ENCODE measurements at places on chromosomes 3 and 15. TPM values are rescaled to one million over a fixed set of nuclear protein-coding genes. Genes with fewer than 3 reads are reported as not detected.

DNA sequence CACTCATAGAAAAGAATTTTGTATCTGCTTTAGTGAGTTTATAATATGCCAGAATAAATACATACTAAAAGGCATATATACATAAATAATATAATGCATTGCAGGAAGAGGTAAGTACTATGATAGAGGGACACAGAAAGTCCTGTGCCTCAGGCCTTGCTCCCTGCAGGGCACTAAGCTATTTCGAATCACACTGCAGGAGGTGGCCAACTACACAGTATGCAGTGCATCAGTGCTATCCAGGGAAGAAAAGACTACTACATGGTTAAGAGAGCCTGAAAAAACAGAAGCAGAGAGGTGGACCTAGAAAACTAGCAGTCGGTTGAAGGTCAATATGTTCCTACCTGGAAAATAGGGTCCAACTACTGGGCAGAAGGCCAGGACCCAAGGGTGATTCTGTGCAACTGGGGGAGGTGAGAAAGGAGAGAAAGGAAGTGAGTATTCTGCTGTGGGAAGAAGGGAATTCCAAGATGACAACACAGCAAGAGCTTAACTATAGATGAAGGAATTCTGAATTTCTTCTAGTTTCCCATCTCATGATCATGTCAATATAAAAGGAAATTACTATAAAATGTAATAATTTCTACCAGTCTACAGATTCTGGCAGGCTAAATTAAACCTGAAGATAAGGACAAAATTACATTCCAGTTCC lies 218.0 kb downstream of the ZBTB20 start:
- no peak for DNase-seq

DNA sequence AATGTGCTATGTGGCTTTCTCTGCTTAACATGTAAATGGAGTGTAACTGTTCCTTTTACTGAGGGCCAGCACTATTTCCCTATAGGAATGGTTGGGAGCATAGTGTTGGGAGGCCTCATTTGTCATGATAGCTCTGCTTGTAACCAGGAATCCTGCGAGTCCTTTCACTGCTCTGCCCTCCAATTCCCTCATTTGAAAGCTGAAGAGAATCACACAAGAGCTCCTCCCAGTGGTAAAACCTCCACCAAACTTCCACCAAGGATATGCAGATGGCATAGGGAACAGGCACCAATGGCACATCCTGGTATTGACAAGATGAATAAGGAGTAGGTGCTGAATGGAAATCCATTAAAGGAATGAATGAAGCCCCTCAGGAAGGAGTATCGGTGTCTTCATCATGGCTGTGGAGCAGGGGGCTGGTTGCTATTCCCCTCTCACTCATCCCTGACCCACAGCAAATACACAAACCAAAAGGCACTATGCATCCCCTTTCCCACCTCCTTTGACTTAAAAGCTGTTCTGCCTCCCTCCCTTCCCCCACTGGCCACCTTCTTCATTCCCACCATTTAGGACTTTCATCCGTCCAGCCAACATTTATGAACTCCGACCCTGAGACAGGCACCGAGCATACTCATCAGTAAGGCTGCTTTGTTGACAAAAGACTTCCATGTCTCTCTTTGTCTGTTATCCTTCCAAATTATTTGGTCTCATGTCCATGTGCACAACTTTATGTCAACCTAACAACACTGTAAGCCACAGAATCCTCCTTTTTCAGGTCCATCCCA lies 560.8 kb downstream of the FOXP1 start:
- DNase-seq: no peak

GRCh38 chr3:142481196-142481595 lies 33.4 kb upstream of the XRN1 start:
- DNase-seq: no peak

DNA sequence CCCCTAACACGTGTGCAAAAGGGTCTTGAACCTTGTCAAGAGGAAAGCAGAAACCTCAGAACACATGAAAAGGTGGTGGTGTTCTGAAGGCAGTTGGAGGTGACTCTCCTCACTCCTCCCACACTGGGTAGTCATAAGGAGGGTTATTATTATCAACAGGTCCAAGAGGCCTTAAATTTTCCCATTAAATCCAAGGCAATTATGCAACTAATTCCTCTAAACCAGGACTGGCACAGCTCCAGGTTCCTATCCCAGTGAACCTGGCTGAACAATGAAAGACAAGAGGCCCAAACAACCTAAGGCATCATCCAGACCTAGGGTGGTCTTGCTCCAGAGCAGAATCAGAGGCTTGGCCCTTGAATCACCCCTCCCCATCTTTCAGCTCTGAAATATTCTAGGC lies 15.0 kb downstream of the MYLK start:
- DNase-seq: no peak

DNA sequence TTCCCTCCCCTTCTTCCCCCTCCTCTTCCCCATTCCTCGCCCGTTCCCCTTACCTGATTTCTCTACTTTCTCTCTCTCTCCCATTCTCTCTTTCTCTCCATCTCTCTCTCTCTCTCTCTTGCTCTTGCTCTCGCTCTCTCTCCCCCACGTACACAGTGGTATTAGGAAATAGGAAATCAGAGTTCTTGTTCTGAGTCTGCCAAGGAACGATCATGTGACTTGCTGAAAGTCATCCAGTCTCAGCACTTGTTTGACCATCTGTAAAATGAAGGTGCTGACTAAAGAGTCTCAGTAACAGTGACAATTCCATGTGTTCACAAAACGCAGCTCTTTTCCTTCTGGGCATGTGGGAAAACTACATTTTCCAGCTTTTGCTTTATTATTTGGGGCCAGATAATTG lies 445.0 kb upstream of the TGFBR2 start:
- DNase-seq: peak; percentile 21

- no peak for DNase-seq
These were observed 23.0 kb upstream of the BFSP2 start for GRCh38 chr3:133376810-133377209.

GRCh38 chr3:32493437-32494414 lies 8.9 kb downstream of the CMTM6 start:
- DNase-seq: no peak

GRCh38 chr3:45306406-45307008 lies 80.4 kb upstream of the TMEM158 start:
- no peak for DNase-seq

GRCh38 chr3:121997372-121997771 lies 24.7 kb downstream of the ILDR1 start:
- no peak for DNase-seq

- no peak for DNase-seq
These were observed 19.0 kb upstream of the SLC25A36 start for GRCh38 chr3:140922634-140923033.

DNA sequence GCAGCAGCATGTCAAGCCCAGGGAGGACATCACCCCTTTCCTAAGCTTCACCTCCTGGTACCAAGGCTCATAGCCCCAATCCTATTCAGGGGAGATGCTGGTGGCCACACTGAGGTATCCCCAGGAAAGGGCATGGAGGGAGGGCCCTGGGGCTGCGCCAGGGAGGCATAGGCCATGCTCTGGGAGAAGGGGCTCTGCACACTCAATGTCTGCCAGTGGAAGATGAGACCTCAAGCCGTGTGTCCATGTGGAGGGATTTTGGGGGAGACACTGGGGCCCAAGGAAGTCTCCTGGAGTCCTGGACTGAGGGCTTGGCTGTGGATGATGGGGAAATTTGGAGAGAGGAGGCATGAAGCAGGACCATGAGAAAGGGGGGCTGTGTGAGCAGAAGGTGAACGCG lies 21.2 kb upstream of the PRR23E start:
- DNase-seq: no peak

DNA sequence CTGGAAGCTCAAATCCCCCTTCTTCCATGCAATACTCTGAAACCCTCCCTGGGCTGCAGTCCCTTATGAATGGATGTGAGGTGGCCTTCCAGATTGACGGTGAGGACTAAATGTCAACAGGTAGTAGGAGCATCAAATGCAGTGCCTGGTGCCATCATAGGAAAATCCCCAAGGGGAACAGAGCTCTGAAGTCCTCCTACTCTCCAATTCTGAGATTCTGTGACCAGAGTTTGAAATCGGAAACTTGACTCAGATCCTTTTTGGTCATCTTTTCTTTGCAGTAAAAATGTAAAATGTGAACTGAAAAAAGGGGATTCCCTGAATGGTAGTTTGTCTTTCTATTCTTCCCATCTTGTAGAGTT lies 68.8 kb upstream of the TJP1 start:
- no peak for DNase-seq

- no peak for DNase-seq
These were observed 102.1 kb upstream of the FHIT start for GRCh38 chr3:61353382-61353781.

DNA sequence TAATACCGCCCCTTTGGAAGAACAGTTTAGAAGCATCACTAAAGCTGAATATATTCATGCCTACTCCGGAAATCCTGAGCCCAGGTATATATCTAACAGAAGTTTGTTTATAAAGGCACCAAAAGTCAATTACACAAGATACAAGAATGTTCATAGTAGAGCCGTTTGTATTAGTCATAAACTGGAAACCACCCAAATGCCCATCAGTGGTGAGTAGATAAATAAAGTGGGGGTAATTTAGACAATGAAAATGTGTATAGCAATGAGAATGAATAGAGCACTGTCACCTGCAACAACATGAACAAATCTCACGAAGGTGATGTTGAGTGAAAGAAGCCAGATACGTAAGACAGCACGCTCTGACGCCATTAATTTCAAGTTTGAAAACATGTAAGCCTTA lies 68.3 kb upstream of the GLCE start:
- no peak for DNase-seq

GRCh38 chr3:189621948-189622603 lies 9.1 kb upstream of the TP63 start:
- DNase-seq: no peak

DNA sequence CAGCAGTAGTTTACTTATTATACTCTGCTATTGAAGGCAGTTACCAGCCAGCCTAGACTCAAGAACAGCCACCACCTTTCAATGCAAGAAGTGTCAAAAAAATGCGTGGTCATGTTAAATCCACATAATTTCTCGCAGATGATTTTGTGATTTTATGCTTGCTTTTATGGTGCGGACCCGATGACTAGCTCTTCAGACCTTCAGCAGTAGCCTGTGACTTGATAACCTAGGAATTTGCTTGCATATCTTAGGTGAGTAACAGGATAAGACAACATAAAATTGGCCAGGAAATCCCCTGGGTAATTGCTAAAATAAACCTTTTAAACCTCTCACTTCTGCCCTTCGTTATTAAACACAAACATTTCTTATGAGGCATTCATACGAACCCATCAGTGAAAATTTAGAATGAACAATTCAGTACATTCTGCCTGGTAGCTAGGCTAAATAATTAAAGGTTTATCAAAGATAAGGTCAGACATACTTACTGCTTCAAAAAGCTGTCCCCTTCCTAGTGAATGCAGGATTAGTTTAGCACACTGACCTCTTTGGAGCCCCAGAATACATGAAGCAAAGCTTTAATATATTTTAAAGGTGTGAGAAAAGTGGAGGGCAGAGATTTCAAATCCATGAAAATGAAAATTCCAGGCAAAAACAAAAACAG lies 798.8 kb downstream of the OTOL1 start:
- no peak for DNase-seq

- DNase-seq: no peak
These were observed 7.9 kb downstream of the GBE1 start for GRCh38 chr3:81753416-81754027.

DNA sequence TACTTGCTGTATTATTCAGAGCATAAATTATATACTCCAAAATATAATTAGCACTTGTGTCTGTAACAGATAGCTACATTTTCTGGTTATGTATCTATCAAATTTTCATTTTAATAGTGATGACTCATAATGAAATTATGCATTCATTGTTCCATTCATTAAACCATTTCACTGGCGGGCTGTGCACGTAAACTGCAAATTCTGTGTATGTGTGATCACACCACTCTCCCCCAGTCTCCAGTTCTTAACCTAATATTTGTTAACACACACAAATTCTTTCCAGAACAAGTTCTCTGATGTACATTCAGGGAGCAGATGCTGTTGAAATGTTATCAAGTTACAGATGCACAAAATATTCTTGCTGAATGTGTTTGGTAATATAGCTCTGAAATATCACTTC lies 3.8 kb upstream of the KCNMB2 start:
- no peak for DNase-seq

Gene BRPF1
- total RNA-seq: 10.8 TPM

Gene THRB
- total RNA-seq: 6.4 TPM

Gene MESP2
- total RNA-seq: not detected

Gene SNTN
- total RNA-seq: not detected

Gene CHRNA3
- total RNA-seq: 1.3 TPM

Gene ACAN
- total RNA-seq: 6.9 TPM

Gene RFTN1
- total RNA-seq: 32.0 TPM

Data from uterus (tissue), 4 donors.